IMR-90 (cell line): ENCODE measurements at places on chromosomes 16 and 17.
A peak's percentile ranks its signal among the peaks of the same experiment; 100 is the strongest.

- DNase-seq, result no peak
Observed at GRCh38 chr17:44132275-44132821, 8.9 kb upstream of the HDAC5 start.

DNA sequence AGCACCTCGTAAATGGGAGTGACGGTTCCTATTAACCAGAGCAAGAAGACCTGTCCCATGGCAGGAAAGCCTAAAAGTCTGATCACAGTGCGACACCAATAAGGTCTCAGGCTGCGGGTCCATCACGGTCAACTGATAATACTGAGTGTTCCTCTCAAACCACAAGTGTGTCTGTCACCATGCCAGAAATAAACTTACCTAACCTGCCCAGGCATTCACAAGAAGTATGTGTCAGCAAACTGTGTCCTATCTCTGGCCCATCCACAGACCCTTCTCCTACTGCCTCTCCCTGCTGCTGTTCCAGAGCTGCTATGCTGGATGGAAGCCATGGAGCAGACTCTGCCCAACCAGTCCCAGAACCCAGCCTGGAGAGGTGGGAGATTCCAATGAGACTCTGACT is 73.5 kb downstream of the ZNF423 start:
- DNase-seq, result no peak

DNA sequence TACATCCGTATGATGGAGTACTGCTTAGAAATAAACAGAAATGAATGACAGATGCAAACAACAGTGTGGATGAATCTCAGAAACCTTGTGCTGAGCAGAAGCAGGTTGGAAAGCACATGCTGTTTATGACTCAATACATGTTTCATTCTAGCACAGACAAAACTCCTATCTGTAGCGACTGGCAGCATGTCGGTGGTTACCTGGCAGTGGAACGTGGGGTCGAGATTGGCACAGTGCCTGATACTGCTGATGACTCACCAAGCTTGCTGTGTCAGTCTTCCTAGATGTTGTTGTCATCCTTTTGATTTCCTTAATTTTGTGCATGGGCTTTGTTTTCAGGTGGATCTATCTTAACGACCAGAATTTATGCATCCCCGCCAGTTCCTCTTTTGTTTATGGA is 62.1 kb downstream of the GAN start:
- DNase-seq, result no peak

DNA sequence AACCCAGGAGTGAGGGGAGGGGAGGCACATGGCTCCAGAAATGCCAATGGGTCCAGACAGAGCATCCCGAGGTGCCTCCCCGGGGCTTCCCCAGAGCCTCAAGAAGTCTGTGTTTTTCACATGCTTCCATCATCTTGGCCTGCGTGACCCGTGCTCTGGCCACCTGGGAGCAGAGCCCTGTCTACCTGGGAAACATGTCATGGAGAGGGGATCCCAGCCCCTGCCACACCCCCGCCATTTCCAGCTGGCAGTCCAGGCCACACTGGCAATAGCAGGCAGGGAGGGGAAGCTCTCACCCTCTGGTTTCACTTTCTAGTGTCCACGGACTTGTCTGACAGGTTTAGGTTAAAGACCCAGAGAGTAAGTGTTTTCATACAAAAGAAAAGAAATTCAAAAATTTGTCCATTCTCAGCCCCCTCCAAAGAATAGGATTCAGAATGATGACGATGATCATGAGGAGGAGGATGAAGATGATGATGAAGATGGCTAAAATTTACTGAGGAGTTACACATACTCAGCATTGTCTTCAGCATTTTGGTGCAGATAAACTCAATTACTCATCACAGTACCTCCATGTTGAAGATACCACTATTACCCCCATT is 9.0 kb downstream of the SMIM5 start:
- DNase-seq, result no peak

DNA sequence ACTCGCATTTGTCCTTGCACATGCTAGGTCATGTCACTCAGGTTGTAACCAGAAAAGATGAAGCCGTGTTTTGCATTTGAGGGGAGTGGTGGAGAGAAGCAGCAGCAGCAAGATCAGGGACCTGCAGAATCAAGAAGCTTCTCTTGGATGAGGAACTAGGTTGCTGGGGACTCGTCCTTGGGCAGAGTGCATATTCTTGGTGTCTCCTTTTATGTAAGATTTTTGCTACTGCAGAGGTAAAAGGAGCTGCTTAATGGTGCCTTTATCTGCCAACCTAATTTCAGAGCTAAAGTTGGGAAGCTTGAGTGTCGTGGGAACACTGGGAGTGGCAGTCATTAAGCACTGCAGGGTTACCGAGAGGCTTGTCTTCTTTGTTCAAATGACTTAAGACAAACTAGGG is 236.5 kb downstream of the MAP2K4 start:
- DNase-seq, result no peak

DNA sequence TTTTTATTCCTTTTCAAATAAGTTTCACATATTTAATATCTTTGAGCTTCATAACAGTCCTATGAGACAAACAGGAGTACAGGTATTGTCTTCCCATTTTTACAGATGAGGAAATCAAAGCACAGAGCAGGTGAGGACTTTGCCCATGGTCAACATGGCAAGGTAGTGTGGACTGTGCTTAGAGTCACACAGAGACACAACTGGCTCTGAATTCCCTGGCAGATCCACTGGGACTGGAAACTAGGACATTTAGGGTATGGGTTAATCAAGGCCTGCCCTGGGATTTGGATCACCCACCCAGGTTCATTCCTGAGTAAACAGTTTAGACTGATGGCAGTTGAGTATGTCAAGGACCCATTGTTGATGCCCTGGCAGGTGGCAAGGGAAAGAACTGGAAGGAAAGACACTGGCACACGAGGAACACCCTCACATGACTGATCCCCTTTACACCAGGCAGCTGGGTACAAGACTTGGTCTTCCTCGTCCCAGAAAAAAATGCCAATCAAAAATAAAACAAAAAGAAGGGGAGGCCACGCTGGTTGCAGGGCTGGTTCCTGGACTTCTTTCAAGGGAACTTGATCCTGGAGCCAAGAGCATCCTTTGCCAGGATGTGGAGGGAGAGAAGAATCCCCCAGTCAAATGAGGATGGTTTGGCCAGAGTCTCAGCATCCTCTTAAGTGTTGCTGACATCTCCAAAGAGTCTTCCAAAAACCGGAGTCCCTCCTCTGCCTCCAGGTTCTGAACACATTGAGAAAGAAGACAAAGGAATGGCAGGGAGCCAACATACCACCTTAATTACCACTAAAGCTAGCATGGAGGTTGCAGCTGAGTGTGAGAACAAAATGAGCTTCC is 34.9 kb downstream of the CHD9 start:
- DNase-seq, result no peak

GRCh38 chr16:70717065-70717464 is 31.2 kb upstream of the MTSS2 start:
- no peak for DNase-seq

DNA sequence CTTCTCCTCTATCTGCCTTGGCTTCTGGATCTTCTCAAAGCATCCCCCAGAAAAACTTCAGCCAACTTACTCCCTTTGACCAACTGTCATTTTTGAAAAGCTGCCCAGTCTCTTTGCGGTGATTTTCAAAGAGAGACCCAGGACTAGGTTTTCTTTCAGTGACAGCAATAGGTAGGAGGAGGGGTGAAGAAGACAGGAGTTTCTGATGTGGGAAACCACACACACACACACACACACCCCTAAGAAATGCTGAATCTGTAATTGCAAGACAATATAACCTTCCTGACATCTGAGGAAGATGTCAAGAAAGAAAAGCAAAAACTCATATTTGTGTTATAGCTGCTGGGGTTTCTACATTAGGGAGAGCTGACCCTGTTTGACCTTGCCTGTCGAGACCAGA is 5.2 kb downstream of the FAM20A start:
- no peak for DNase-seq

- peak; percentile 89 for DNase-seq
Observed at GRCh38 chr17:9361188-9361955, 214.2 kb downstream of the STX8 start.

- no peak for DNase-seq
Observed at GRCh38 chr17:47629826-47630225, 19.9 kb upstream of the KPNB1 start.

GRCh38 chr16:4625560-4626159 is 1.0 kb downstream of the MGRN1 start:
- no peak for DNase-seq

DNA sequence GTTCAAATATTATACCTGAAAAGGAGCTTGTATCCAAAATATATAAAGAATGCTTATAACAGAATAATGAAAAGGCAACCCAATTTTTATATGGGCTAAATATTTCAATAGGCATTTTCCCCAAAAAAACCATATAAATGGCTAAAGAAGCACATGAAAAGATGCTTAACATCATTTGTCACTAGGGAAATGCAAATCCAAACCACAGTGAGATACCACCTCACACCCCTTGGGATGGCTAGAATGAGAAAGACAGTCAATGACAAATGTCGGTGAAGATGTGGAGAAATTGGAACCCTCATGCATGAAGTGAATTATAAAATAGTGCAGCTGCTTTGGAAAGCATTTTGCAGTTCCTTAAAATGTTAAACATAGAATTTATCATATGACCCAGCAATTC is 3.1 kb downstream of the TNFRSF13B start:
- no peak for DNase-seq

DNA sequence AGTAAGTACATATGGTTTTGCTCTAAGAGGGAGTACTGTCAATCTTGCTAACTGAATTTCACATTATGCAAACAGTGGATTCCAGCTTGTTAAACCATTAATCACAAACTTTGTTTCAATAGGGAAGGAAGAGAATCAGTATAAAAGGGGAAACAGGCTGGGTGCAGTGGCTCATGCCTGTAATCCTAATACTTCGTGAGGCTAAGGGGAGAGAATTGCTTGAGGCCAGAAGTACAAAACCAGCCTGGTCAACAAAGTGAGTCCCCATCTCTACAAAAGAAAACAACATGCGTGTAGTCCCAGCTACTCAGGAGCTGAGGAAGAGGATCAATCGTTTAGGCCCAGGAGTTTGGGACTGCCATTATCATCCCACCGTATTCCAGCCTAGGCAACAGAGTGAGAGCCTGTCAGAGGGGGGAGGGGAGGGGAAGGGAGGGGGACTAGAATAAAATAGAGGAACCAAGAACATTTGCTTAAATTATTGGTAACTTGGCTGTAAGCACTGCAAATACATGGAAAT is 65.7 kb downstream of the FBXL20 start:
- DNase-seq, result no peak

GRCh38 chr16:49643429-49644144 is 212.3 kb downstream of the ZNF423 start:
- DNase-seq, result peak; percentile 78

DNA sequence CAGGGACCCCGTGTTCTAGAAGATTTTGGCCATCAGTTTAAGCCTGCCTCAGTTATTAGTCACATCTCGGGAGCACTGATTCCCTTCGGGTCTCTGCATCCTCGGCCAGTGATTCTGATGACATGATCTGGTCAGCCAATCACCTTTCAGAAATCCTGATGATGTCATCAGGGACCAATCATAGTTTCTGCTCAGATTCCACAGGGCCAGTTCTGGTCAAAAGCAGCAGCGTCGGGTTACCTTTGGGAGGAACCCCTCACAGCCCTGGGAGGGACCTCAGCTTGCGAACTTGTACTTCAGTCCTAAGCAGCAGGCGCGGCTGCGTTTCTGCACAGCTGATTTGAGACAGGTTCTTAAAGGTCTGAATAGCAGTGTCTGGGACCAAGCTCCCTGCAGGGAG is 13.9 kb downstream of the KDM8 start:
- peak; percentile 77 for DNase-seq

DNA sequence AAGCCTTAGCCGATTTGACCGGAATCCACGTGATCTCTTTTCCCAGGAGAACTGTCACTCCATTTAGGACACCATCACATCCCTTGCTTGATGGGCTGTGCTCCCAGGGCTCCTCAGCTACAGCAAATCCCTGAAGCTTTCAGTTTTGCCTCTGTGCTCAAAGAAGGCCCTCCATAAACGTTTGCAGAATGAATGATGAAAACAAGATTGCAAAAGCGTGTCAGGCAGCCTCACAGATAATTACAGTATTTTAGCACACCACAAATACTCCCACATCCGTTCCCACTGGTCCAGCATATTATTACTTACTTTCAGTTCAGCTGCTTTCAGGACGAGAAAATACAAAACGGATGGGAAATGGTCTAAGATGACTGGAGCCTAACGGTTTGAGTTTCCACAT is 84.6 kb downstream of the USP31 start:
- DNase-seq, result no peak

DNA sequence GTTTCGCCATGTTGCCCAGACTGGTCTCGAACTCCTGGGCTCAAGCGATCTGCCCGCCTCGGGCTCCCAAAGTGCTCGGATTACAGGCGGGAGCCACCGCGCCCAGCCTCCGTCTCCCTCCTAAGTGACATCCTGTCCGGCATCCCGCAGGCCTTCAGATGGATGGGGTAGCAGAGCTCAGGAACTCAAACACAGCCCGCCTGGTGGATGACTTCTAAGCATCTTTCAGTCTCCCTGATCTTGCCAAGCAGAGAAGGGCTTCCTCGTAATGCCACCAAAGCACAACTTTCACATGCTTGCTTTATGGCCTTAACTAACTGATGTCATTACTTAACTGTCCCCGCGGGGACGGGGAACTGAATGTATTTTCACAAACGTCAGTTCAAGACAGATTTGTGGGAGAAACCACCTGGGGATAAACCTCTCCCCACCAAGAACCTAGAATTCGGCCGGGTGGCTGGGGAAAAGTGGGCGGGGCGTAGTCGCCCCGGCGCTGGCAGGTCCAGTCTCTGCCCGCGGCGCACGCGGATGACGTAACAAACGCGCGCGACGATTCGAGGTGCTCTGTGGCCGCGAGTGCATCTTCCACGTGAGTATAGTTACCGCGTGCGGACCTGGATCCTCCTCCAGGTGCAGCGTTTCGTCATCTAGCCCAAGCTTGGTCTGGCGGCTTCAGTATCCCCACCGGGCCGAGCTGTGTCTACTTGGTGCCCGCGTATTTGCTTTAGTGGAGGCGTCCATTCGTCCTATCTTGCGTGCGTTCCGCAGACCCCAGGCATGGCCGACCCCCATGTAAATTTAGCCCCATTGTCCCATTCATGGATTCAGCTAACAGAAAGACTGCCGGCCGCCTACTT is at the start of gene PFAS:
TSS of gene PFAS (plus strand) at position 539 of the 857 bp plus-strand sequence. CDS start 4,649 bp downstream, outside the sequence.
- peak; percentile 89 for DNase-seq

GRCh38 chr17:50954641-50955121 is 88.5 kb upstream of the TOB1 start:
- no peak for DNase-seq
